ENCODE measurements at places on chromosomes 13 and 19.

GRCh38 chr13:29579094-29579493 is 16.4 kb downstream of the SLC7A1 start:
- DNase-seq: no peak

GRCh38 chr13:29991343-29991742 is 140.9 kb upstream of the UBL3 start:
- DNase-seq: no peak

GRCh38 chr13:25371875-25372283 is at the start of gene ATP8A2:
TSS of gene ATP8A2 (plus strand) at chr13:25371974. CDS start at chr13:25372213, 239 bp downstream.
- DNase-seq: no peak

GRCh38 chr19:41351339-41352245 is 2.1 kb downstream of the TGFB1 start:
- DNase-seq: no peak

GRCh38 chr19:14437578-14438140 is 4.6 kb downstream of the PKN1 start:
- DNase-seq: no peak

GRCh38 chr19:42386974-42387707 is 3.0 kb downstream of the CNFN start:
- no peak for DNase-seq

DNA sequence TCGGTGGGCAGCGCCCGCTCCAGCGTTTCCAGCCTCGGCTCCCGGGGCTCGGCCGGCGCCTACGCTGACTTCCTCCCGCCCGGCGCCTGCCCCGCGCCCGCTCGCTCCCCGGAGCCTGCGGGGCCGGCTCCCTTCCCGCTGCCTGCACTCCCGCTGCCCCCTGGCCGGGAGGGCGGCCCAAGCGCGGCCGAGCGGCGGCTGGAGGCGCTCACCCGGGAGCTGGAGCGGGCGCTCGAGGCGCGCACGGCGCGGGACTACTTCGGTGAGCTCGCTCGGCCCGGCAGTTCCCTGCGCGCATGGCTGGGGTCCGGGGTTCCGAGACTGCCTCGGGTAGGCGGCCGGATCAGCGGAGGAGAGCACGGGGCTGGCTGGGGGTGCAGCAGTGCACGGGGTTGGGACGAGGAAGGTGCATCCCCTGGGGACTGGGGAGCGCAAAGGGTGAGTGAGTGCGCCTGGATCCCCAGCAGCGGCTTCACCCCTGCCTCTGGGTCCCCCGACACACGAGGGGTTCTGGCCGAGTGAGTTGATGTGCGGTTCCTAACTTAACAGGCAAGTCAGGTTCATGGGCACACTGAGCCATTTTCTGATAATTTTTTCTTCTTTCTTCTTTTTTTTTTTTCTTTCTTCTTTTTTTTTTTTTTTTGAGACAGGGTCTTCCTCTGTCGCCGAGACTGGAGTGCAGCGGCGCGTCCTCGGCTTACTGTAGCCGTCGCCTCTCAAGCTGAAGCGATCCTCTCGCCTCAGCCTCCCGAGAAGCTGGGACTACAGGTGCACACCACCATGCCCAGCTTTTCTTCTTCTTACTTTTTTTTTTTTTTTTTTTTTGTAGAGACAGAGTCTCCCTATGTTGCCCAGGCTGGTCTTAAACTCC is 1.1 kb downstream of the WTIP start:
- DNase-seq: no peak

DNA sequence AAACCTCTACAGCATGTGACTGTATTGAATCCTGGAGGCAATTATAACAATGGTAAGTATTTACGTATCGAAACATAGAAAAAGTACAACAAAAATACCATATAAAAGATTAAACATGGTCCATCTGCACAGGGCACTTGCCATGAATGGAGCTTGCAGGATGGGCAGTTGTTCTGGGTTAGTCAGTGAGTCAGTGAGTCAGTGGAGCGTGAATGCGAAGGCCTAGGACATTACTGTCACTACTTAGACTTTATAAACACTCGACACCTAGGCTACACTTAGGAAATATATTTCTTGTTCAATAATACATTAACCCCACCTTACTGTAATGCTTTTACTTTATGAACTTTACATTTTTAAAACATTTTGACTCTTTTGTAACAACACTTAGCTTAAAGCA is 35.6 kb upstream of the TMTC4 start:
- no peak for DNase-seq

GRCh38 chr13:40148101-40148500 is 492.6 kb downstream of the COG6 start:
- no peak for DNase-seq
